ENCODE measurements at places on chromosomes 5 and 9. TPM values are rescaled to one million over a fixed set of nuclear protein-coding genes. Genes with fewer than 3 reads are reported as not detected.

DNA sequence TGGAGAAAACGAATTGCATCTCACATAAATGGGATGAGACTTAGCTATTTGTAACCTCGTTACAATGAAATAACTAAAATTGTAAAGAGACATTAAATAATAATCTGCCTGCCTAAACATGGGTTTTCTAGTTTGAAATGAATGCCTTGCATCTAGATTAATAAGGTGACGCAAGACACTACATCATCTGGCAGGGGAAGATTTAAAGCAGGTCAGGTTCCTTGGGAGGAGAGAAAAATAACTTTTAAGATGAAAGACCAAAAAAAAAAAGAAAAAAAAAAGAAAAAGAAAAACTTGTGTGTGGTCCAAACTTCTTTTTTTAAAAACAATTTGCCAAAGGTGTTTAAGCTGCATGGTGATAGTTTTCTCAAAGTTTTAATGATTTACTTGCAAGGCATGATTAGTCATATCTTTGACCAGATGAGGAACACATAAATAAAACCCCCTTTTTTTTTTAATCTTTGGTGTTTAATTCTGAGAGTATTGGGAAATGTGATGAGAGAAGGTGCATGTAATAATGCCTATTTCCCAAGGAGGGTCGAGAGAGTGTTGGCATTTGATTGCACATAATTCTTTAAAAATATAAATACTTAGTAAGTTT, 122.9 kb upstream of the ADAMTSL1 start:
- DNase-seq, result no peak

DNA sequence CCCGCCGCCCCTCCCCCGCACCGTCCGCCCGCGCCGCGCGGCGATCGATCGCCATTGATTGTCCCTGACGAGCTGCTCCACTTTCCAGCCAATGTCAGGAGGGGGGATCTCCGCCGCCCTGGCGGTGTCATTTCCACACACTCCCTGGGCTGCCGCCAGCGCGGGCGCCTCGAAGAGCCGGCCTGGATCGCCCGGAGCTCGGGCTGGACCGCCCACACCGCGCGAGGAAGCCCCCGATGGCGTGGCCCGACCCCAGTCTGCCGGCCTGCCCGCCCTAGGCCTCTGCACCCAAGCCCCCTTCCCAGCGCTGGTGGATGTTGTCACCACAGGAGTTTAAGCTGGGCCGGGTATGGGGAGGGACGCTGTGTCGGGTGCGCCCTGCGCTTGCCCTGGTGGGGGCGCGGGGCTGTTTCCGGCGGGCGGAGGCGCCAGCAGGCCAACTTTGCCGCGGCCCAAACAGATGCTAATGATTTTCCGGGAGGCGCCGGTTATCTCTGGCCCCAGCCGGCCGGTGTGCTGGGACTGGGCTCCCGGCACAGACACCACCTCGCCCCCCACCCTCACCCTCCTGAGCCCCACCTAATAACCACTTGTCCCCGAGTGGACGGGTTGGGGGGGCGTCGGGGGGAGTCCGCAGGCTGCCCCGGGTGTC, 10.6 kb upstream of the CXXC5 start:
- DNase-seq, result no peak

Gene KCNIP1
- total RNA-seq, result not detected

DNA sequence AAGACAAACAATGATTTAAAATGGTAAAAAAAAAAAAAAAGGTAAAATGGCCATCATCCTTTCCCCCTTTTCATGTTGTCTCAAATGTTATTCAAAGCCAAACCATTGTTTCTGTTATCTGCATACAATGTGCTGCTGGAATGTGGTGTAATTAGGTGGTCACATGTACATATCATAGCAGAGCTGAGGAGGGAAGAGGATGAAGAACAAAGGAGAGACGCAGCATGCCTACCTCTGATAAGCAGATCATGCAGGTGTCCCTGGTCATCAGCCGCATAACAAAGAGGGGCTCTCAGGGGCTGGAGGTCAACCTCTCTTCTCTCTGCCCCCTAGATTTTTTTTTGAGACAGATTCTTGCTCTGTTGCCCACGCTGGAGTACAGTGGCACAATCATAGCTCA, 141.0 kb downstream of the CARTPT start:
- no peak for DNase-seq

DNA sequence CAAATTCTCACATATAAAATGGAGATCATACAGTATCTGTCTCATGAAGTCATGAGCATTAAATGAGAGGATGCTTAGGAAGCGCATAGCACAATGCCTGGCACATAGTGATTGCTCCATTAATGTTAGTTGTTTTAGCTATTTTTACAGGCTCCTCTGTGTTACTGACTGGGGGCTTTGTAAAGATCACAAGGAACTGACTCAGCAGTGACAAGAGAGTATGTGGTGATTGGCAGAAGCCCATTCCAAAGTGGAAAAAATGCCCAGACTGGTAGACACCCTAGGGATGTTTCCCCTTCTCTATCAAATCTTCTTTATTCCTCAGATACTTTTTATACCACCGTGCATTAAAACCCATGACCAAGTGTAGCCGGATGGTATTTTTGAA, 33.5 kb downstream of the ABLIM3 start:
- no peak for DNase-seq

DNA sequence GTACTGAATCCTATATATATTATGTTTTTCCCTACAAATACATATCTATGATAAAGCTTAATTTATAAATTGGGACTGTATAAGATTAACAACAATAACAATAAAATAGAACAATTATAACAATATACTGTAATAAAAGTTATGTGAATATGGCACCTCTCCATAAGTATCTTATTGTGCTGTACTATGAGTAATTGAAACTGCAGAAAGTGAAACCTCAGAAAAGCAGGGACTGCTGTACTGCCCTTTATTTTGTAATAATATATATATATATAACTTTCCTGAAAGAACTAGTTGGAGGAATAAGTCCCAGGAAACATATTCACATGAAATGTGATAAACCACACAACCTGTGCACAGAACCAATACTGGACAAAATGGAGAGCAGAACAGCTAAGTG, 77.3 kb downstream of the PAM start:
- DNase-seq, result no peak

Gene PCDHGA4
- 0.20 TPM for total RNA-seq

DNA sequence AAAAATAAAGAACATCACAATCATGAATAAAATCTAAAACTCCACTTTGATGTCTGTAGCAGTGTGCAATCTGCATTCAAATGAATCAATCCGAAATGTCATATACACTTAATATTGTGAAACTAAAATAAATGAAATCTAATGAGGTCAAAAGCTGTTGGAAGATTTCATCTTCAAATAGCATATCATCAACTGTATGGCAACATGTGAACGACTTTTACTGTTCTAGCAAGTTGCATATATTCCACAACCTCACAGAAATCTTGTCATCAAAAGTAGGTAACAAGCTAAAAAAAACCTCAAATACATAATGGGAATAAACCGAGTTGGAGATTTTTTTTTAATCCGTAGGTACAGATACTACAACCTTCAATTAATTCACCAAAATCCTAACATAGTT, 1.2 kb downstream of the PTBP3 start:
- DNase-seq, result no peak

GRCh38 chr5:78162253-78162862, 132.1 kb downstream of the AP3B1 start:
- DNase-seq, result no peak

DNA sequence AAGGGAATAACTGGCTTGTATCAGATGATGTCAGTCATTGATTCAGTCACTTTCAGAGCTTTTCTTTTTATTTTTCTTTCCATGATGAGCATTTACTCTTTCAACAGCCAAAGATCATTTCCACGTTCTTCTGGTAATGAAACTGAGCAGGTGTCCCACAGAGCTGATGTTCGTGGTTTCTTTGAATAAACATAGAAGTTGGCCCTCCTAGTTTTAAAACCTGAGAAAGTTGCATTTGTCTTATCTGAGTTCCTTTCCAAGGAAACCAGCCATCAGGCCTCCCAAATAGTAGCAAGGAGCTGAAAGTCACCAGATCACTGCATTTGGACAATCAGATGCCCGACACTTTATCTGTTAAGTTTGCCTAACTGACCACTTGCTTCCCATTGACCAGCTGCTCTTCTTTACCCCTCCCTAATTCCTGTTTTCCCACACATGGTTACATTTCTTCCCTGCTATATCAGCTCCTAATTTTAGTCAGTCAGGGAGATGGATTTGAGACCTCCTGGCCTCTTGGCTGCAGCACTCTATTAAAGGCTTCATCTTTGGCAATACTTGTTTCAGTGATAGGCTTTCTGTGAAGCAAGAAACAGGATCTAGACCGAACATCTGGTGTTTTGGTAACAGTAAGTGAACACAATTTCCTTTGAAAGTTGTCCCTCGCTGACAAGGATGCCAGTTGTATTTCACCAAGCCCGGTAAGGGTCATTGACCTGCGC, 420.8 kb downstream of the CHSY3 start:
- DNase-seq, result no peak

- DNase-seq, result no peak
Observed at GRCh38 chr5:147534172-147534951, 24.5 kb upstream of the DPYSL3 start.

DNA sequence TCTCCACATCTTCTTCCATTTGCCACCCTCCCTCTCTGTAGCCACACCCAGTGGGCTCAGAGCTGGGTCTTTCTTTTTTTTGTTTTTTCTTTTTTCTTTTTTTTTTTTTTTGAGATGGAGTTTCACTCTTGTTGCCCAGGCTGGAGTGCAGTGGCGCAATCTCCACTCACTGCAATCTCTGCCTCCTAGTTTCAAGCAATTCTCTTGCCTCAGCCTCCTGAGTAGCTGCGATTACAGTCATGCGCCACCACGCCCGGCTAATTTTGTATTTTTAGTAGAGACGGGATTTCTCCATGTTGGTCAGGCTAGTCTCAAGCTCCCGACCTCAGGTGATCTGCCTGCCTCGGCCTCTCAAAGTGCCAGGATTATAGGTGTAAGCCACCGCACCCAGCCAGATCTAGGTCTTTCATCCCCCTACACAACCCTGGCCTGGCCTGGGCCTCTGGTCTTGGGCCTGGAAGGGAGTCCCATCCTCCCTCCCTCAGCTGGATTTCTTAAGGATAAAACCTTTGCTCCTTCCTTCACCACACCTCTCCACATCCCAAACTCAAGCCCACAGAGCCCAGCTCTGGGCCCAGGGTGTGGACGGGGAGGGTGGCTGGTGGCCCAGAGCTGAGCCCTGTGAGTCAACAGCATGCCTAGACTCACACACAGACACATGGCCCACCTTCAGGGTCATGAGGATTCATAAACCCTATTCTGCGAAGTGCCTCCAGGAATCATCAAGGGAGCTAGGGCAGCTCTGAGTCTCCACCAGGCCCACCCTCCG, 18.8 kb upstream of the KCNIP1 start:
- DNase-seq, result no peak

DNA sequence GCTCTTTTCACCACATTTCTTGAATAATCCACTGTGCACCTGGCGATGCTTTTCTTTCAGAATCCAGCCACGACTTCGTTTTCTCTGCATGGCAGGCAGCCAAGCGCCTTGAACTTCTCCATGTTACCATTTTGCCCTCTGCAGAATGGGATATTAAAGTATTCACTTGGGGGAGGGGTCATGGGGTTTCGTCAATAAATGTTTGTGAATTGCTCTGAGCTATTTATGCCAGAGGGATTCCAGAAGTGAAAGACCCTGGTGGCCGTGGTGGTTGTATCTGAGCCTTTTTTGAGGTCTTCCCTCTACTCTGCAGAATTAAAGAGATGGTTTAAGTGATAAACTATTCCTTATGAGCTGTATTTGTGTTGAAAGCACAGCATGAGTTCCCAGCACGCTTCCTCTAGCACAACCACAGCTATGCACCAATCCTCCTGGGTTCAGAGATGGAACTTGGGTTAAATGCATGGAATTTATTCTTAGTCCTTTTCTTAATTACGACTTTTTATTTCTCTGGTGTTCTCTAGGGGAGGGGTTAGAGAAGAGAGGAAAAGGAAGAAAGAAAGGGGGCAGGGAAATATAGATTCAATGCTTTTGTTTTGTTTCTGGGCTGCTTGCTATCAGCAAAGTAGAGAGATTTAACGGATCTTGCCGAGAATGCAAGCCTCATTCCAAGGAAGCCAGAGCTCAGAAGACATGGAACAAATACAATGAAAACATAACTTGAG, 478.2 kb upstream of the TNC start:
- no peak for DNase-seq

GRCh38 chr5:76145945-76146344, 62.8 kb downstream of the SV2C start:
- peak; percentile 45 for DNase-seq

Gene RNF183
- not detected for total RNA-seq

GRCh38 chr9:75866273-75866871, 24.1 kb upstream of the PCSK5 start:
- DNase-seq, result peak; percentile 42

Gene MAT2B
- total RNA-seq, result 74.1 TPM

DNA sequence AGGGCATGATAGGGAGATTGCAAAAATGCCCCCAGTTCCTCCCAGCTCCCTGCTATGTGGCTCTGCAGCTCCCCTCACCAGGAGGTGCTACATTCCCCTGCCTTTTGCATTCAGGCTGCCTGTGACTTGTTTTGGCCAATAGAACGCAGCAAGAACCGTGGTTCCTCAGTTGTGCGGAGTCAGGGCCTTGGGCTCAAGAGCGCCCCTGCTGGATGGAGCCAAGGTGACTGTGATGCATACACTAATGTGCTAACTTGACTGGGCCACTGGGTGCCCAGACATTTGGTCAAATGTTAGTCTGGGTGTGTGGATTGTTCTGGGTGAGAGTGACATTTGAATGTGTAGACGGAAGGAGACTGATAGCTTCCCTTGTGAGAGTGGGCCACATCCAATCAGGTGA, 123.3 kb upstream of the MVB12B start:
- DNase-seq, result no peak

DNA sequence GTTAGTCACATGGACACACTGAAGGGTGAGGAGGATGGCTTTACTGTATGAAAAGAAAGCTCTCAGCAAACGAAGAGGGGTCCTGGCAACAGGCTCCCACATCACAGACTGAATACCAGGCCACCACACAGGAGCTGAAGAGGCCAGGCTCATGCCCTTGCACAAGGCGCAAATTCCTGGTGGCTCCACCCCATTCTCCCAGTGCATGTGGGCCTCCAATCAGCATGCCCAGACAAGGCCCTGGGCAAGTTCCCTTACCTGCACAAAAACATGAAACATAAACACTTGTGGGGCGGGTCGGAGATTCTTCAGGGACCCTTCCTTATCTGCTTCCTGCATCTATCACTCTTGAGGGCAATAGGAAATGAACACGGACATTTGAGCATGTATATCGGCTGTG, 935.8 kb upstream of the EDIL3 start:
- no peak for DNase-seq

GRCh38 chr5:153425914-153426313, 64.6 kb upstream of the GRIA1 start:
- DNase-seq, result no peak

Gene ARID3C
- 0.26 TPM for total RNA-seq

GRCh38 chr5:35438786-35439185, 178.9 kb upstream of the SPEF2 start:
- no peak for DNase-seq

GRCh38 chr9:126485662-126486061, 128.1 kb upstream of the LMX1B start:
- DNase-seq, result no peak

DNA sequence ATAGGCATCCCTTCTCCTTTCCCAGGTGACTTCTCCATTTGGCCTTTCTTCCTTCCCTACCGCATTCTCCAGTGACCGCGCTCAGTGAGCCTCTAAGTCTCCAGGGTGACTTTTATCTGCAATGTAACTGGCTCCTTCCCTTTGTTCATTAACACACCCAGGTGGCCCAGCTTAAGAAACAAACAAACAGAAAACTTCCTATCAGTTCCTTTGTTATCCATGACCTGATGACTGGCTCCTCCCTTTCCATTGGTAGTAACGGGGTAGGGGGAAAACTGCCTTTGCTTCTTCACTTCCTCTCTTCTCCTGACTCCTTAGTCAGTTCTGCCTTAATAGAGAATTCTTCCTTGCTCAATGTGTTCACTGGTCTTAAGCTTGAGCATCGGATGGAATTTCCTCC, 7.0 kb upstream of the SH3GL2 start:
- DNase-seq, result no peak

All from activated CD8-positive, alpha-beta memory T cell treated with anti-CD3 and anti-CD28 coated beads, Interleukin-2, amount 10 ng/mL, durations not matched to agents 7 days and 5 days (primary cell).